ENCODE measurements at places on chromosomes 1 and 21. TPM values are rescaled to one million over a fixed set of nuclear protein-coding genes. Genes with fewer than 3 reads are reported as not detected.
A peak's percentile ranks its signal among the peaks of the same experiment; 100 is the strongest.

GRCh38 chr1:23617084-23617521 is 57.8 kb upstream of the ID3 start:
- no peak for DNase-seq

Gene MYOG
- total RNA-seq = not detected

DNA sequence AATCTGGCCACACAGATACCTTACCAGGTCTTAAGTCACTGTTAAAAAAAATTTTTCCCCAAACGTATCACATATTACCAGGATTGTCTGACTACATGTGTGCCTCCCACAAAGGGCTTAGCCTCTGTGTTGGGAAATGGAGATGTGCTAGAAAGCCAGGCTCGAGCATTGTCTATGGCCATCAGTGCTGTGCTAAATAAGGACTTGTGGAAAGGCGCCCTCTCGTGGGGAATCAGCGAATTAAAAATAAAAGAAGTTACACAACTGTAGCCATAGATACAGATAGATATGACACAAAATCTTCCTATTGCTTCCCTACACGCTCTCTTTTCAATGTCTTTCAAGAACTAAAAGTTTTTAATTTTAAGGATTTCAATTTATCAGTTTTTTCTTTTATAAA is 47.5 kb upstream of the CRNN start:
- peak; percentile 78 for DNase-seq

DNA sequence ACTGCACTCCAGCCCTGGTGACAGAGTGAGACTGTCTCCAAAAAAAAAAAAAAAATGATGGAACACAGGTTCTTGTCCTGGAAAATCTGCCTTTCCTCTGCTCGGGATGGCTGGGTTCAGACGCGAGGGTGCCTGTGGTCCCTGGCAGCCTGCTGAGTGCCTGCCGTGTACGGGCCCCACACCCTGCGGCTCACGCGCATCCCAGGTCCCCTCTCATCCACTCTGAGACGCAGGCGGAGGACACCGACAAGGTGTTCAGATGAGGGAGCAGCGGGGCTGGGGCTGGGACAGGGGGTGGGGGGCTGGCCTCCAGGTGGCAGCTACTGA is 4.3 kb upstream of the ANKRD65 start:
- DNase-seq = no peak

Gene PRMT6
- 20.5 TPM for total RNA-seq

- DNase-seq = peak; percentile 92
Measured at GRCh38 chr1:27031235-27032118, 18.8 kb upstream of the TENT5B start.

DNA sequence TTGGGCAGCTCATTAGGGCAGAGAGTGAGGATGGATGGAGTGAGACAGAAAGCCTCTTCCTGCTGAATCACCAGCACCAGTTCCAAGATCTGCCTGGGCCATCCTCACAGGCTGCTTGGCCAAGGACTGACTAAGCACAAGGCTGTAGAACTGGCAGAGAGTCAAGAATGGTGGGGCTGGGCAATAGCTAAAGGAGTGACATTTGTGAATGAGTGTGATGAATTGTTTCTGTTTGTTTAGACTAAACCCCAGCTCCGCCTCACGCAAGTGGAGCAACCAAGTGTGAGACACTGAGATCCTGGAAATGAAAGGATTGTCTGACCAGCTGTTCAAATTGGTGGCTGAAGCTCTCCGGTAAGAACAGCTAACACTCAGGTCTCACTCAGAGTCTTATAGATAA is 38.6 kb downstream of the BRINP2 start:
- peak; percentile 98 for DNase-seq

Gene LRIF1
- total RNA-seq = 18.1 TPM

DNA sequence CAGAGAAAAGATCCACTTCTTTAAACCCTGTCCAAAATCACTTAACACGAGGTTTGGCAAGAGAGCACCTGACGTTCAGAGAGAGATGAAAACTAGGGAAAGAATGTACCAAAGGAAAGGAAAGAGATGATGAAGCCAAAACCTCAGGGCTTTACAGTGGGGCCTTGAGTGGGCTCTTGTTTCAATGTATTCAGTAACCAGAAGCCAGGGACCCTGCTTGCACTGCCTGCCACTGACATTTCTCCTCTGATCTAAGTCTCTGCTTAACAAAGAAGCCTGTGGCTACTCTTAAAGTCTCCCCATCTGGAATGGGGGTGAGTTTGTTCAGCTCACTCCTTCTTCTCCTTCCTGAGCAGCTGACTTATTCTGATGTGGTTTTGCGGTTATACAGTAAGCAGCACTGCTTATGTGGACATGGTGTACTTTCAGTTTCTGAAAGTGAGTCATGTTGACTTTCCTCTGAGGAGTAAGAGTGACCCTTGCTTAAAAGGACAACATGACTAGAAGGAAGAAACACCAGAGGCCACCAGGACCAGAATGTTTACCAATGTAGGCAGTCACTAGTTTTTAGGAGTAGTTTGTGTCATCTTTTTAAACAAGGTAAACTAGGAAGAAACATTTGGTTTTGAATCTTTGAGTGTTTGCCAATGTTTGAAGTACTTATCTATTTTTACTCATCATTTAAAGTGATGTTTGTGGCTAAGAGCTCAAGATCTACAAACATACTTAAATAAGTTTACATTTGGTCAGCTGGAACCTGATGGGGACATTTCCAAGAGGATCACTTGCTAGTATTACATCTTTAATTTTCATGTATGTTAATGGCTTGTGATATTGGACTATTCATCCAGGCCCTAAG is 87.4 kb downstream of the FASLG start:
- peak; percentile 100 for DNase-seq

DNA sequence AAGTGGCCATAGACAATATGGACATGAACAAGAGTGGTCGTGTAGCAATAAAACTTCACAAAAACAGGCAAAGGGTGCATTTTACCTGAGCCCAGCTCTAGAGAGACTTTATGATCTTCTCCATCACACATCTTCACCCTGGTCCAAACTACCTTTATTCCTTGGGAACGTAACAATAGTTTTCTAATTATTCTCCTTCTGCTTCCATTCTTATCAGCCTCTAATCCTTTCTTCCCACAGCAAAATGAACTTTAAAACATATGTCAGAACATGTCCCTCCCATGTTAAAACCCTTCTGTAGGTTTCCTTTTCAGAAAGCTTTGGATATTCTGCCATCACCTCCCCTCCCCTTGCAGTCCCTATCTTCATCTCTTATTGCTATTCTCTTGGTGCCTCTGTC is 395.2 kb upstream of the PLXNA2 start:
- no peak for DNase-seq

DNA sequence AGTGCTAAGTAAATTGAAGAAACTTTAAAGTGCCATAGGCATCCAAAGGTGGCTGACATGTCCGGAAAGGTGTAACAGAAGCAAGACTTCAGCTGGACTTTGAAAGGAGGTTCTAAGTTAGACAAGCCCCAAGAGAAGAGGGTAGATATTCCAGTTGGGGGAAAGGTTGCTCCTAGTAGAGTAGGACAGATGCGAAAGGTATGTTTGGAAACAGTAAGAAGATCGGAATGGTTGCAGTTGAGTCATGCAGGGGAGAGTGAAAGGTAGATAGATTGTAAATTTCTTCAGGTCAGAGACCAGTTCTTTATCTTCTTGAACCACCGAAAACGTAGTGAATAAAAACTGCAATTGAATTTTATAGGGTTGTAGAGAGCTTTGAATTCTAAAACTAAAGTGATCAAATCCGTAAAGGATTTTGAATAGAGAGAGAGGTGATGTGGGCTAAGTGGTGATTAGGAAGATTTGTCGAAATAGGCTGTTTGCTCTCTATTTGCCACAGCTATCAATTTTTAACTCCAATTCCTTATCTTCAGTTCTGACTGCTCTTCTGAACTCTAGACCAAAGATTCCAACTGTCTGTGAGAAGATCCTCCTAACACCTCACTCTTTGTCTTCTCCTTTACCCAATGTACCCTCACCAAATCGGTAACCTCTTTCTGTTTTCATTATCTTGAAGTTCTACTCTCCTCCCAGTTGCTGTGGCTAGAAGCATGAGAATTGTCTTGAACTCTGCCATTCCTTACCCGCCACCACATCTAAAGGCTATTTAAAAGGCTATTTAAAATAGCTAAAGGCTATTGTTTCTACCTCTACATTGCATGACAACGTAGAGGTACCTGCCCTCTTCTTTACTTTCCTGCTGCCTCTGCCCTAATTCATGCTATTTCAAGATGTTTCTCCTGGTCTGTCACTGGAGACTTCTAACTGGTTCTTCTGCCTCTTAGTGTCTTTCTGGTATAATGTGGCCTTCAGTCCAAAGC is 16.7 kb downstream of the MACF1 start:
- peak; percentile 81 for DNase-seq

- DNase-seq = no peak
Measured at GRCh38 chr1:155196103-155196892, 11.4 kb downstream of the THBS3 start.

DNA sequence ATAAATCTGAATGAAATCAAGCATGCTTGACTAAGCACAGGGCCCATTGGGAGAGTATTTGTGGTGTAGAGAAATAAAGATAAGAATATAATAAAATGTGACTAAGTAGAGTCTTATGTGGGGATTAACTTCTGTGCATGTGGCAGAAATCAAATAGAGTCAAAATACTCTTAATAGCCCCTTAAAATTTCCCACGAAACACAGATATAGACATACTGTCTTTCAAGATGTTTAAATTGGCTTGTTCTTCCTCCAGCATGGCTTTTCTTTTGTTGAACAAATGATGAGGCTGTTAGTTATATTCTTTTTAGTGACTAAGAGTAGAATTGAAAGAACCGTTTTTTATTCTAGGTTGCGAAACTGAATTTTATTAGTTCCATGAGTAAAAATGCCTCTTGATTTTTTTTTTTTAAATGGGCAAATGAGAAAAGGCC is 112.3 kb downstream of the RPS6KC1 start:
- DNase-seq = peak; percentile 27

DNA sequence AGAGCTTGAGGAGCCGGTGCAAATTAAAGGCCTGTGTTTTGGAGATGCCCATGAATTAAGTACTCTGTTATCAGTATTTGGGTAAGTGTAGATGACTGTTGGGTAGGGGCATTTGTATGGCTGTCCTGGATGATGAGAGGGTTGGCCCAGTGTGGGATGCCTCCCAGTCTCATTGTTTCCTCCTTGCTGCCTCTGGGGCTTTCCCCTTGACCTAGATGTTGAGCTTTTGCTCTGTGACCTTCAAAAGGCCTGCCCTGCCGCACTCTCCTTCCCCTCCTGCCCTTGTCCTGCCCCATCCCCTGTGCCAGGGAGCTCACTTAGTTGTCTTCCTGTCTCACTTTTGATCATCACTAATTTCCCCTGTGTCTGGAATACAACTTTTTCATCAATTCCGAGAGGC is 10.0 kb downstream of the GALNT2 start:
- DNase-seq = no peak

Gene UBE2G2
- total RNA-seq = 159 TPM

GRCh38 chr1:238469146-238469631 is 578.5 kb upstream of the ZP4 start:
- no peak for DNase-seq

- no peak for DNase-seq
Measured at GRCh38 chr1:203082571-203083462, 3.0 kb downstream of the MYOG start.

DNA sequence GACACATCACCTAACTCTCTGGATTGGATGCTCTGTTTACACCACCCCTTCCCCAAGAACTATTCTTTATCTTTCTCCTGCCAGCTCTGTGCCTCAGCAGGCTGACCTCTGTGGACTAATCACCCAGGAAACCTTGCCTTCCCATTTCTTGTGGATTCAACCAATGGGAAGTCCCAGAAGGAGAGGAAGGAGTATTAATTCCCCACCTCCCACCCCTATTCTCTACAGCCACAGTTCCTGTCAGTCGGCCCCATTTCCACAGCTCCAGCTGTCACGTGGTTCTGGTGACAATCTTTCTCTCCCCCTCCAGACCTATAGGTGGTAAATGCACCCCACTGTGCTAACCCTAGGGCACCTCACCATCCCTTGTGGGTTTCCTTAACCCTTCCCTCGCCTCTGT is 46.8 kb upstream of the SSBP3 start:
- no peak for DNase-seq

Gene PTPRC
- total RNA-seq = 0.11 TPM

DNA sequence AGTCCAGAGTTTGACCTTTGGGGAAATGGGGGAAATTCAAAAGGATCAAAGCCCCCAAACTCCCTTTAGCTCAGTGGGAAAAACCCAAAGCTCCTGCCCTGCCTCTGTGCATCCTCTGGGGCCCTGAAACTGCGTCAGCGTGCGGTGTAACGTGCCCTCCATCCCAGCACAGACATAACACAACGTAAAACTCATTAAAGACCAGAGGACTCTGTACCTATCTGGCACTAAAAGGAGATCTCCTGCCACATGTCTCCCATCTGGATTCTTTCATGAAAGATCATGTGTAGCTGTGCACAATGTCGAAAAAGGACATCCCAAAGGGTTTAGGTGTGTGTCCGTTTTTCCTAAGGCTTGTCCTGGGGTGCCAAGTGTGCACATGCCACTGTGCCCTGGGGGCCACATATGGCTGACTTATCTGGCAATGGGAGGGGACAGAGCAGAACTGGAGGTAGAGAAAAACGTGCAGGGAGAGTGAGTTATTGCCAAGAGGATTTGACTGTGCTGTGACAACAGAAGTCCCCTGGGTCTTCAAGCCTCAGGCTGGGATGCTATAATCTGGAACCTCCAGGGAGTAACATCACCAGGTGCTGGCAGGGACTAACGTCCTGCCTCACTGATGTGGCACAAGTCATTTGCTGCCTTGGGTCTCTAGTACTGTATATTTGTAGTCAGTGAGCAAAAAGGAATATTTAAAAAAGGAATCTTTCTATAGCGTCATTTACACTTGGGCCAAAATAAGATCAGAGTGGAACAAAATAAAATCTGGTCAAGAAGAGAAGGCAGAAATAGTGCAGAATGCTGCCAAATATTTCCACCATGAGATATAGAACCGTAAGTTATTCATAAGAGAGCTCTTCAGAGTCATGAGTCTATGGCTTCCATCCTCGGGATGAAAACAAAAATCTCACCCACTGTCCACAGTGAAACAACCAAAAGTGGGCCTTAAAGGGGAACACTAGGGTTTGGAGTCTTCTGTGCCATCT is 52.3 kb downstream of the ITPKB start:
- DNase-seq = no peak

Gene S100B
- not detected for total RNA-seq

DNA sequence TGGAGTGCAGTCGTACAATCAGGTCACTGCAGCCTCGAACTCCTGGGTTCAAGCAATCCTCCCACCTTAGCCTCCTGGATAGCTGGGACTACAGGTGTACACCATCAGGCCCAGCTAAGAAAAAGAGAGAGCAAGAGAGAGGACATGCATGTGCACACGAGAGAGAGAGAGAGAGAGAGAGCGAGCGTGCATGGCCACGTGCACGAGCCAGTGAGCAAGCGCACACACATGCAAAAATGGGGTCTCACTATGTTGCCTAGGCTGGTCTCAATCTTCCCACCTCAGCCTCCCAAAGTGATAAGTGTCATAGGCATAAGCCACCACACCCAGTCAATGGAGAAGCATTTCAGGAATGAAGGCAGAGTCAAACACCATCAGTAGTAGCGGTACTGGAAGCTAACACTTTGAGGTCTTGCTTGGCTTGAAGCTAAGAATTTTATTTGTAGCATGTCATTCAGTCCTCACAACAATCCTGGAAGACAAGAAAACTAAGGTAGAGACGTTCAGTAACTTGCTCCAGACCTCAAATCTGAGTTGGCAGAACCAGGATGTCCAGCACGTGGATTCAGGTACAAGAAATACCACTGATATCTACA is 14.5 kb downstream of the GNB1 start:
- no peak for DNase-seq

GRCh38 chr1:68704800-68705443 is 208.0 kb upstream of the DEPDC1 start:
- no peak for DNase-seq

Gene KRTAP12-2
- total RNA-seq = not detected
